Kidney (tissue), 22 donors: ENCODE measurements at places on chromosomes 7 and 10. TPM values are rescaled to one million over a fixed set of nuclear protein-coding genes. Genes with fewer than 3 reads are reported as not detected.

Gene KCNH2
- 1.5 TPM for polyA plus RNA-seq

GRCh38 chr7:150322833-150323681 lies at the start of the genes ACTR3C and LRRC61:
Gene ACTR3C, minus strand, starts transcription at chr7:150323545. Its CDS starts 28,249 bp downstream, at chr7:150295296.
Gene LRRC61, plus strand, starts transcription at chr7:150323355. Its CDS starts 13,507 bp downstream, at chr7:150336862.
- DNase-seq, result peak; percentile 87

Gene EGR2
- 0.30 TPM for polyA plus RNA-seq

Gene LEP
- not detected for polyA plus RNA-seq

- DNase-seq, result peak; percentile 80
These were observed 21.1 kb downstream of the FAM53B start for GRCh38 chr10:124722798-124723783.

GRCh38 chr7:19102884-19103283 lies 14.6 kb downstream of the TWIST1 start:
- no peak for DNase-seq

DNA sequence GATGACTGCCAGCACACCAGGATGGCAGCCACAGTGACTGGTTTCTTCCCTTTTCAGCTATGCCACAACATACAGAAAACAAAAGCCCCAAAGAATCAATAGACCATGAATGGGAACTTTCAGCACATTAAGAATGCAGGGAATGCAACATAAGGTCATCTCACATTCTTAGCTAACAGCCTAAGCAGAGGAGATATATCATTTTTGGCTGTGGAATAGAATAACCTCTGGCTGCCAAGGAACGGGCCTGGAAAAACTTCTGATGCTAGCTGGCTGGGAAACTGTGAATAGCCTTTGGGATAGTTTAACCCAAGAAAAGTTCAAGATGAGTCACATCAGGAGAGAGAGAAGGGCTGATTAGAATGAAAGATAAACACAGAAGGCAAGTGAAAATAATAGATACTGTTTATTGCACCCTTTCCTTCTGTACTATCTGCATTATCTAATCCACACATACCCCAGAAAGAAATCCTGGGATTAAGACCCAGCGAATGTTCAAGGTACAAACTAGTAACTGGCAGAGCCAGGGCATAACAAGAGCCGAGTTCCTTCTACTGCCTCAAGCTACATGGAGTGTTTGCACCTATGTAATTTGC lies 169.2 kb downstream of the SEMA3A start:
- no peak for DNase-seq

DNA sequence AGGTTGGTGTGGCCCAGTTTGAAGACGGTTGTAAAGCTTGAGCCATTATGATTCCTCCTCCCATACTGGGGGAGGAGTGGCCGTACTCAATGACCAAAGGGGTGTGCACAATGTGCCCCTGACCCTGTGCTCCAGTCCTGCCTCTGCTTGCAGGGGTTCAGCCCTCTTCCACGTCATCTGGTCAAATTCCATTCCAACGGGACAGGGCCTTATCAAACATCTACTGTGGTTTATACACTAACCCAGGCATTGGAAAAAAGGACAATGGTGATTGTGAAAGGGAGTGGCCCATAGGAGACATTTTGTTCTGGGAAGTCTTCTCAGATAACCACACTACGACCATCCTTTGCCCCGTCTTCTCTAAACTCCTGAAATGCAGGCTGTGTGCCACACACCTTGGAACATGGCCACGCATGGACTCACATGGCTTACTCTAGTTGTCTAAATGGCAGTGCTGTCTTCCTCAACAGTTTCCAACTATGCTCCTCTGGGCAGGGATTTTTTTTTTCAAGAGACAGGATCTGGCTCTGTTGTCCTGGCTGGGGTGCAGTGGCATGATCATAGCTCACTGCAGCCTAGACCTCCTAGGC lies 103.0 kb downstream of the JCAD start:
- DNase-seq, result no peak

Gene CARD11
- polyA plus RNA-seq, result 0.22 TPM

Gene UCMA
- not detected for polyA plus RNA-seq

DNA sequence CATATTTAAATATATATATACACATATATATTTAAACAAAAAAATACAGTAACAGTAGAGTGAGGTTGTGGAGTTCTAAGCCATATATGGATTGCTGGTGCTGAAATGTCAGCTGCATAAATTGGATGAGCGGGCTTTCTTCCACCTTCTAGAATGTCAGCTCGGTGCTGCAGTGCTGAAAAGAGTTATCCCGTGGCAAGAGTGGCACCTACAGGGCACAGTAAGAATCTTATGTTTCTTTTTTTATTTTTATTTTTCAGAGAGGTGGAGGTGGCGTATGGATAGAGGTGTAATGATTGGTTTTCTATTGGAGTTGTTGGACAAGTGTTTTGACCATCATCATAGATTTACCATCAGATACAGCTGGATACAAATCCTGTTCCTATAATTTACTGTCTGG lies 86.2 kb upstream of the DYNC1I1 start:
- DNase-seq, result peak; percentile 79

Gene TMEM196
- not detected for polyA plus RNA-seq
